Activated CD4-positive, CD25-positive, alpha-beta regulatory T cell treated with anti-CD3 and anti-CD28 coated beads, Interleukin-2, amount 50 U/mL, for 16 hours (primary cell): ENCODE measurements at places on chromosomes 11 and 22.

DNA sequence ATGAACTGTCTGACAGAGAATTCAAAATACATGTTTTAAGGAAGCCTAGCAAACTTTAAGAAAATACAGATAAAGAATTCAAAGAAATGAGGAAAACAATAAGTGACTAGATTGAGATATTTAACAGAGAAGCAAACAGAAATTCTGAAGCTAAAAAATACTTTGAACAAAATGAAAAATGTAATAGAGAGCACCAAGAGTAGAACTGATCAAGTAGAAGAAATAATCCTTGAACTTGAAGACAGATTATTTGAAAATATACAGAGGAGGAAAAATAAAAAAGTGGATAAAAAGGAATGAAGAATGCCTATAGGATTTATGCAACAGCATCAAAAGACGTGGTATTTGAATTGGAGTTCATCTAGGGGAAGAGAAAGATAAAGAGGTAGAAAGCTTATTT lies 101.9 kb upstream of the OR4B1 start:
- no peak for DNase-seq

GRCh38 chr22:24329453-24329852 lies 58.8 kb downstream of the SPECC1L start:
- DNase-seq: no peak

- DNase-seq: no peak
Measured at GRCh38 chr11:26470992-26471391, 101.1 kb downstream of the MUC15 start.

DNA sequence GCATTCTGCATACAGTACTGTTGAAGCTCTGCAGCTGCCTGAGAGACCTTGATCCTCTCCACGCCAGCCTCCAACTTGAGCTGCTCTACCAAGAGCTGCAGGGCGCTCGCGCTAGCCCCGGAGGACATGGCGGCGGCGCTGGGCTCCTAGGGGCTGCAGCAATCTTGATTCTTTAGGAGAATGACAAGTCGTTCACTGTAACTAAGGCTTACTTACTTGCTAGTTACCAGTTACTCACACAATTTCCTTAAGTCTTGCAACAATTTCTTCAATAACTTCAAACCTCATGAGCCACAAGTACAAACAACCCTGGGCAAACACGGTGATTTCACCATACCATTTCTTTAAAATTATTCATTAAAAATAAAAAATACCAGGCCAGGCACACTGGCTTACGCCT lies 21.9 kb downstream of the SBF2 start:
- no peak for DNase-seq

- DNase-seq: no peak
Measured at GRCh38 chr22:34113381-34113780, 193.1 kb upstream of the LARGE1 start.

DNA sequence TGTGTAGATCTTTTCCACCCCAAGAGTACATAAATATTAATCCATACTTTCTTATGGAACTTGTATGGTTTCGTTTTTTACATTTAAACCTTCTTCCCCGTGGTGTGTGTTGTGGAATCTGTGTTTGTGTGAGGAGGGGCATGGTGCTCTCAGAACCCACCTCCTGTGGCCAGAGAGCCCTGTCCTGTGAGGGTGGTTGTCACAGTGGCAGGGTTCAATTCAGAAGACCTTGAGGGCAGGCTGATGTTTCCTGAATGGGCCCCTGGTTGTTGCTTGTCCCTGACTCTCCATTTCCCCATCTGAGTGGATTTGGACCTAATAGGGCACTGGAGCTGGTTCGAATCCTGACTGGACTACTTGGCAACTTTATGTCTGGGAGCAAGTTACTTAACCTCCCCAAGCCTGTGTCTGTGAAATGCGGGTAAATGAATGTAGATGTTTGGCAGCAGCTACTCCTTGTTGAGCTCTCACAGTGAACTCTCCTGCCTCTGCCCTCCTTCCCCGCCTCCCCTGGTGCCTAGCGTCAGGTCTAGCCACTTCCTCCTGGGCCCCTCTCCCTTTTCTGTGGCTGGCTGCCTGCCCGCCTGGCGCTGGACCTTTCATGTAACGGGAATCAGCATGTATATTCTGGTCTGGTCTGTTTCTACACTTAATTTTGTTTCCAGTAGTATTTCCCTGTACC lies 7.3 kb downstream of the NEAT1 start:
- DNase-seq: no peak

GRCh38 chr22:48226026-48227013 lies 1463.9 kb downstream of the TBC1D22A start:
- no peak for DNase-seq

- no peak for DNase-seq
Measured at GRCh38 chr11:6968816-6969215, 42.6 kb downstream of the ZNF215 start.

DNA sequence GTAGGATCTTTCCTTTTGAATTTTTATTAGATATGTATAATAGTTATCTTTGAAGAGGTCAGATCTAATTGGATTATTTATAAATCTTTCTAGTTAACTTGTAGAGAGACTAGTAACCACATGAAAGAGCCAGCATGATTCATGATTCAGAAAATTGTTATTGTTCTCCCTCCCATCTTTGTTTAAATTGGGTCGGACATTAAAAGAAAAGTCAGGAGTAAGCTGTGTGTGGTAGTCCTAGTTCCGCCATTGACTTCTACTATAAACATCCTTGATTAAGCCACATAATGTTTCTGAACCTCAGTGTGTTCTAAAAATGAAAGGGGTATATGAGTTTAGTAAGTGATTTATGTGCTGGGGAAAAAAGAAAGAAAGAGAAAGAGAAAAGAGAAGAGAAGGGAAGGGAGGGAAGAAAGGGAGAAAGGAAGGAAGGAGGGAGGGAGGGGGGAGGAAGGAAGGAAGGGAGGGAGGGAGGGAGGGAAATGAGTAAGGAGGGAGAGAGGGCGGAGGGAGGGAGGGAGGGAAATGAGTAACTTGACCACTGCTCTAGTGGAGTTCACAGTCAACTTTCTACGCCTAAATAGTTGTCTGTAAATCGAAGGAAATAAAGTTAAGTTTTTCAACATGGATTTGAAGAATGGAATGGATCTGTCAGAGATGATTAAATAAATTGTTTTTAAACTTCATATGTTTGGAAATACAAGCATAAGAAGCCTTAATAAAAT lies 32.9 kb downstream of the SIK2 start:
- DNase-seq: no peak

- DNase-seq: no peak
Measured at GRCh38 chr22:24217384-24217783, 27.5 kb downstream of the GGT5 start.

GRCh38 chr11:727281-727701 lies 20.0 kb upstream of the TALDO1 start:
- no peak for DNase-seq

- no peak for DNase-seq
Measured at GRCh38 chr11:60765355-60765754, 8.7 kb downstream of the MS4A15 start.

GRCh38 chr11:128497776-128498095 lies 89.6 kb downstream of the ETS1 start:
- no peak for DNase-seq

- no peak for DNase-seq
Measured at GRCh38 chr11:6437423-6437822, 3.4 kb downstream of the HPX start.
